Foreskin keratinocyte (primary cell): ENCODE measurements at places on chromosomes 7 and 10.

DNA sequence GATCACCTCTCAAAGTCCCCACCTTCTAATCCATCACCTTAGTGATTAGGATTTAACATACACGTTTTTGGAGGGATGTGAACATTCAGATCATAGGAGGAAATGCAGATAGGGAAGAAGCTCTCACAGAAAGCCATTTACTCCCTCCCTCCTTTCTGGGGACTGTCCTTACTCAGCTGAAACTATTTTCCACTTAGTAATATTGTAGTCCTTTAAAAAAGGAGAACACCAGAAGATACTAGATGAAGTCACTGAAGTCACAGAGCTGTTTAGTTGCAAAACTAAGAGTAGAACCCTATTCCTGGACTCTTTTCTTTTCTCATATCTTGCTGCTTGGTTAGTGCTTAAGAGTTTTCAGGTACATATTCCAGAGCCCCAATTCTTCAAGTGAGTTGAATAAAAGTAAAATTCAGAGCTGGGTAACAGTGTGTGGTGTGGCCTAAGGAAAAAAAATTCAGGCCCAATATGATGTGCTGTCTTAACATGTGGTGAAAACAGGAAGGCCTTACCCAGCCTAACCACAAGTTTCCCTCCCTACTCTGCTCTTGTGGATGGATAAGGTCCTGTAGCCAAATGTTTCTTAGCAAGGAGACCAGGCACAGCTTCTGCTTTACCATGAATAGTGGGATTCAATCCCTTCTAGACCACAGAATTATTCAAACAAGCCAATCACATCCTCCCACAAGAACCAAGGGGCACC is 135.7 kb downstream of the INHBA start:
- no peak for DNase-seq

GRCh38 chr10:103676058-103676785 is 179.2 kb downstream of the SH3PXD2A start:
- DNase-seq, result peak; percentile 86

DNA sequence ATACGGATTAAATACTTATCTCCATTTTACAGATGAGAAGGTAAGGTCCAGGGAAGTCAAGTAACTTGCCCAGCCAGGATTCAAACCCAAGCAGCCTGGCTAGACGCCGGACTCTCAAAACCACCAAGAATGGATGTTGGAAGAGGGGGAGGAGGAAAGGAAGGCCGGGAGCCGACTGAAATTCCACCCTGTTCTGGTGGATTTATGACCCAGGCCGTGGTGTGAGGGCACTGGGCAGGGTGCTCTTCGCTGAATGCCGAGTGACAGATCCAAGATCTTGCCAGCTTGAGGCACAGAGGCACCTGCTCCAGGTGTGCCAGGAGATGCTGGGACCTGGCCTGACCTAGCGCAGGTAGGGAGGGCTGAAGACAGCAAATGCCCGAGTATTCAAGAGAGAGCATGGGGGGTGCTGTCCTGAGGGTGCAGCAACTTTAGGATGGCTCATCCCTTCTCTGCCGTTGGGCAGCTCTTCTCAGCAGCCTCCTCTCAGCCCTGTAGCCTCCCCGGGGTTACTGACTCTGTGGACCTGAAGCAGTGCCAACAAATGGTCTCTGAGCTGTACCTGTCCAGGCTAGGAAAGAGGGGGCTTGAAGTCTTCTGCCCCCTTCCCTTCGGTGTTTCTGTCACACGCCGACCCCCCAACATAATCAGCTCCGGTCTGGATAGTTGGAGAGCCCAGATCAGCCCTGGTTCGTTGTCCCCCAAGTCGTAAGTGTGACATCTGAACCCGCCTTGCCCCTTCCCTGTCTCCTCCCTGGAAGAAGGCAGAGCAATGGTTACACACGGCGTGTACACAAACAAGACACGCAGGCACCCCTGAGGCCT is 713 bp downstream of the LOXL4 start:
- no peak for DNase-seq

- no peak for DNase-seq
Observed at GRCh38 chr7:70573071-70573661, 558.8 kb upstream of the GALNT17 start.

GRCh38 chr7:92025260-92025659 is 84.6 kb downstream of the AKAP9 start:
- DNase-seq, result peak; percentile 83

DNA sequence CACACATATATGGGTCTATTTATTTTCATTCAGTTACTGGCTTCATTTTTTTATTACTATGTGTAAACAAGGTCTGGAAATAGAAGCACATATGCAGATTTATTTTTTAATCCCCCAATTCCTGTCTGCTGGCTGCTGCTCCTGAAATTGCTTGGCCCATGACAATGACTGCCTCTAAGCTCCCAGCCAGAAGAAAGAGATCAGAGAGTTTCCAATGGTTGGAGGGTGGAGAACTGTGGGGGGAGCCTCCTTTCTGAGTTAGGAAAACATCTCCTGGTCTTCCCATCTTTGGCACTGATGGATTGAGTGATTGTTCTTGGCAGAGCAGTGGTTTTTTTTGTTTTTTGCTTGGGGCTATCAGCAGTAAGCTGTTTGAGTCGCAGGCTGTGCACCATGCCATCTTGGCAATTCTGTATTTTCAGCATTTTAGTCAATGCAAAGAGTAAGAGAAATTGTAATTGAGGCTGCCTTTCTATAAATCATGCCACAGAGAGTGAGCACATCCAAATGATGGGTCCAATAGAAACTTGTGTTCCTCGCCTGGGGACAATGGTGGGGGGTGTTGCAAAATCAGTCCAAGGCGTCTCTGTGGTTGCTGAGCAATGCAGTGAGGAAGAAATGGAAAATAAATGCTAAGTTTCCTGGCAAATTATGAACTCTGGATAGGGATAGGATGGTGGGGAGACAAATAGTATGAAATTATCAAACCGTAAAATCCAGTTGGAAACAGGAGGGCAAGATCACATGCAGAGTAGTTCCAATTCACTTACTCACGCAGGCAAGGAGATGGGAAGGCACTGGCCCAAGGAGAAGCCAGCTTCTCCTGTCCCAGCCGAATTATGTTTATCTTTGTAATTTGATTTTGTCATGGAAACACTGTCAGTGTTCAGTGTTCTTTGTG is 382.4 kb downstream of the SORCS3 start:
- DNase-seq, result no peak

DNA sequence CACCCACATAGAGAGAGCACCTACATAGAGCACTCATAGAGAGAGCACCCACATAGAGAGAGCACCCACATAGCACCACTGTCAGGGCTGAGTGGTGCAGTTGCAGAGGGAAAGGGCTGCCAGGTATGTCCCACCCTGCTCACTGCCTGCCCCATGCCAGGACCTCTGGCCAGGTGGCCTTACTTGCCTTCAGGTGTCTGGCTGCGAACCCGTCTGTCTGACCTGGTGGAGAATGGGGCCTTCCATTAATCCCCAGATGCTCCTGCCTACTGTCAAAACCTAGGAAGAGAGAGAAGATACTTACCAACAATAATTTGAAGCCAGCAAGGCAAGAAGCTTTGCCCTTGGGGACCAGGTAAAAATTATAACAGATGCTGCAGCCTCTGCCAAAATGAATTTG is 51.1 kb downstream of the INSIG1 start:
- DNase-seq, result no peak

DNA sequence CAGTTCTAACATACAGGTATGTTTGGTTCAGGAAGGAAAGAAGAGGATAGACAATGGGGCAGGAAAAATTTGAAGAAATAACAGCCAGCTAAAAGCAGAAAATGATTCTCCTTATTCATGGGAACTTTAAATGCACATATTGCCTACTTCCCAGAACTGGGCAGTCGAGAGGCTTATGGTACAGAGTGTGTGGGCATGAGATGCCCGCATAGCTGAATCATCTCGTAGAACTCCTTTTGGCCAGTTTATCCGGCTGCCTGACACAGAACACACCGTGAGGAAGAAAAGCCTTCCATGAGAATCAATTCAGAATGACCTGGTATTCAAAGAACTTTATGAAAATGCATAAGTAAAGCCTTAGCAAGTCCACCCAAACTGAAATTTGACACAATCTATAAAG is 471.6 kb downstream of the SH2D4B start:
- no peak for DNase-seq

- peak; percentile 98 for DNase-seq
Observed at GRCh38 chr7:111499027-111499426, 63.3 kb downstream of the IMMP2L start.

GRCh38 chr10:31927884-31928548 is 615 bp downstream of the ARHGAP12 start:
- DNase-seq, result peak; percentile 65

DNA sequence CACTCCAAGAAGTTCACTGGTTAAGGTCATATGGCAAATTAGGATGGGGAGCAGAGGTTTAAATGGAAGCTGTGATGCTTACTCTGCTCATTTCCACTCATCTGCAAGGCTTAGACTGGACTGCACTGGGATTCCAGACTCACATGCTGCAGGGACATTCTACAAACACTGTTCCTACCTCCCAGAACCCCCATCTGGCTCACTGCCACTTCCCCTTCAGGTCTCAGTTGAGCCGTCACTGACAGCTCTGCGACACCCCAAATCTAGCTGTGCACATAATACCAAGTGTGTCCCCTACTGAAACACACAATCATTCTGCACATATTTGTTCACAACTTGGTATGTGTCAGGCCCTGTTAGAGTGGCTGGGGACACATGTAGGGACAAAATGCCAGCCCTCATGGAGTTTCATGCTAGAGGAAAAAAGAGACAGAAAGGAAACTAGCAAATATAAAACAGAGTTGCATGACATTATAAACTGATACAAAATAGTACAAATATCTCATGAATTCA is 5.4 kb downstream of the PRKCQ start:
- no peak for DNase-seq

GRCh38 chr7:42014625-42015618 is 222.1 kb downstream of the GLI3 start:
- peak; percentile 37 for DNase-seq

- DNase-seq, result no peak
Observed at GRCh38 chr10:114498413-114499111, 94.3 kb upstream of the AFAP1L2 start.

DNA sequence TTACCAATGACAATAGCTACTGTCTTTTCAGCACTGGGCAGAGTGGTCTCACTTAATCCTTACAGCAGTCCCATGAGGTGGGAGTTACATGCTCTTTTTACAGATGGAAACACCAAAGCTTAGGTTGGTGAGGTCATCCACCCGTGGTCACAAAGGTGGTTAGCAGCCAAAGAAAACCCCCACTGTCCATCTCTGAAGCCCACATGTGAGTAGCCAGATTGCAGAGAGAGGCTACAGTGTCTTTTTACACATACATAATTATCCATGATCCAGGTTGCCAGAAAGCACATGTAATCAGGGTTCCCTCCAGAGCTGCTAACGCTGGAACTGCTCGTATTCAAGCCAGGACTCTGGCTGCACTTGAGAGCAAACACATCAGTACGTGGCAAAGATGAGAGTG is 24.6 kb upstream of the ANKRD2 start:
- no peak for DNase-seq

- no peak for DNase-seq
Observed at GRCh38 chr7:111086532-111086931, 4.4 kb upstream of the LRRN3 start.

DNA sequence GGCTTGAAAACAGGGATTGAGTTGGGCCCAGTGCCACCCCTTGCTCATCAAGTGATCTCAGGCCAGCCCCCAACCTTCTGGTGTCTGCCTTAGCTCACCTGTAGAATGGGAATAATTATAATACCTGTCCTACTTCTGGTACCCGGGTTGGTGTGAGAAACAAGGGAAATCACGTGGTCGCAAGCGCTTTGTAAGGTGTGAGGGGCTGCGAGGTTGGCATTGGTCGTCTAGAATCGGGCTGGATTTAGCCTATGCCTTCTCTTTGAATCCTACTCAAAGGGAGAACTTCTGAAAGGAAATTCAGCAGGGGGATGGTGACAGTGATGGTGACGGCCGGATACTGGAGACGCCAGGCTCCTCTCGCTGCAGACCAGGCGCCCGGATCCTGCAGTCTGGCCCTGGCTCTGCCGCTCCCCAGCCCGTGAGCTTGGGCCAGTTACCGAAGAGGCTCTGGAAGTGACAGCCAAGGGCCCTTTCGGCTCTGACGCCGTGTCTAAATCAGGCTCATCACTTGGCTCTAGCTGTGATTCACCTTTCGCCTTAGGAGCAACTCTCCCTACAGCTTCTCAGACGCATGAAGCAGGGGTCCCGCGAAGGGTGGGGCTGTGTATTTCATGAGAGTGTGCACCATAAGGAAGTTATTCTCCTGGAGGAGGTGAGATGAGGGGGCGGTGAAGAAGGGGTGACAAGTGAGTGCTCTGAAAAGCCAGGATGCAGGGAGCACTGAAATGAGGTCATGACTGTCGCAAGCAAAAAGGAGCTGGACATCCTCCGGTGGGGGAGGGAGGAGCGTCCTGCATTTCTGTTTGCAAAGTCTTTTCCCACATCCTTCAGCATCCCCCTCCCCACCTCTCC is 4.0 kb upstream of the CREB5 start:
- DNase-seq, result peak; percentile 69

DNA sequence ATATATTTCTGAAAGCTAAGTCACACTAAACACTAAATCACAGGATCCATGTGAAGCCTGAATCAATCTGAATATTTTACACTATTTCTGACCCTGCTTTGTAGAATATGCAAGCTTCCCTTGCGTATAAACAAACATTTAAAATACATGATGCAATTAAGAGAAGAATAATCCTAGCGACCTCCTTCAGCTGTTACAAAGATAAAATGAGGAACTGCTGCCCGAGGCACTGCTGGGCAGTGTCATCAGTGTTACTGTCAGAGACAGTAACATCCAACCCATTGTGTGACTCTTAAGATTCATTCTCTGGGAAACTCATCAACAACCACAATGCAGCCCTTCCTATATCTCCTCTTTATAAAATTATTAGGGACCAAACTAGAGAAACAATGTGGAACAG is 61.6 kb downstream of the COBL start:
- DNase-seq, result no peak

DNA sequence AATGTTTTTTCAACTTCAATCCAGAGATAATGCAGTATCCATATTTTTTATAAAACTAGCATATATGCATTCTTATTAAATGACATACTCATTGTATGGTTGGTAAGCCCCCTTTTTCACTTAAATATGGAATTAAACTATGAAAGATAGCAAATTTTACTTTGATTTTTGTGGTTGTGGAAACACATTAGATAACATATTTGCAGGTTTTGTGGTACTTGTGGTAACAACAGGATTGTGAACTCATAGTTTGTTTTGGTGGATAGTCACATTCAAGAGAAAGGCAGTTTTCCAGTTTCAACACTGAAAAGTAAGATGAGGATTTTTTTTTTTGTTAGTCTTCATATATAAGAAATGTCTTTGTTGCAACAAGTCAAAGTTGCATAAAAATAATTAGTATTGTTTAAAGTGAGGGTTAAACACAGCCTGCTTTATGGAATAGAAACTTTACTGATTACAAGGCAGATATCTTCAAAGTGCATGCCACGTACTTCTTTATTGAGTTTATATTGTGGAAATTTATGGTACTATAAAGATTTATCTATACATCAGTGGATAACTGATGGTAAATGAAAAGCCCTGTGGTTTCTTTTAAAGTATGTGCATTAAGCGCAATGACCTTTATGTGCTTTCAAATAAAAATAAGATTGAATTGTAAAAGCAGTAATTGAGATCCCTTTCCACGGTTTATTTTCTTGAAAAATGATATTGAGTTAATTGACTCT is 39.7 kb upstream of the SEMA3D start:
- no peak for DNase-seq

- DNase-seq, result no peak
Observed at GRCh38 chr7:114923403-114923713, 1.5 kb downstream of the MDFIC start.

GRCh38 chr10:106741006-106741530 is 423.4 kb downstream of the SORCS1 start:
- DNase-seq, result no peak

- peak; percentile 83 for DNase-seq
Observed at GRCh38 chr7:80312139-80312661, 177.6 kb downstream of the GNAI1 start.
